ENCODE measurements at places on chromosomes 2 and 18.

- no peak for DNase-seq
These were observed 1003.8 kb upstream of the DDX18 start for GRCh38 chr2:116810645-116811044.

GRCh38 chr2:241211276-241211675 lies 22.8 kb downstream of the ANO7 start:
- DNase-seq = no peak

- DNase-seq = no peak
These were observed 94.6 kb downstream of the MC4R start for GRCh38 chr18:60277855-60278480.

GRCh38 chr2:54524226-54524991 lies 68.3 kb downstream of the SPTBN1 start:
- DNase-seq = peak; percentile 12

DNA sequence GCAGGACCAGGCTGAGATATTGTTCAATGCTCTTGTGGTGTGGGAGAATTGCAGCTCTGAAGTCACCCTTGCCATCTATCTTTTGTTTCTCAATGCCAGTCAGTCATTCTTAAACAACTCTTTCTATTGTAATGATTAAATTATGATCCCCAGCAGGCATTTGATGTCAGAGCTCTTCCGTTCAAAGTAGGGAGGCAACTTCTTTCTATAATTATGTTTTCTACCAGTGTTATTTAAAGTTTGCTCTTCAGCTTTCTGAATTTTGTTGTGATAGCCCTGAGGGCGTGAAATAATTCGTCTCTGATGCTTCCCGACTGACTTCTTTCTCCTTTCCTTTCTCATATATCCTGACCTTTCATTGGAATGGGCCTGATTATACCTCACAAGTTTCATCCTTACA lies 161.4 kb upstream of the KLHL14 start:
- DNase-seq = no peak

DNA sequence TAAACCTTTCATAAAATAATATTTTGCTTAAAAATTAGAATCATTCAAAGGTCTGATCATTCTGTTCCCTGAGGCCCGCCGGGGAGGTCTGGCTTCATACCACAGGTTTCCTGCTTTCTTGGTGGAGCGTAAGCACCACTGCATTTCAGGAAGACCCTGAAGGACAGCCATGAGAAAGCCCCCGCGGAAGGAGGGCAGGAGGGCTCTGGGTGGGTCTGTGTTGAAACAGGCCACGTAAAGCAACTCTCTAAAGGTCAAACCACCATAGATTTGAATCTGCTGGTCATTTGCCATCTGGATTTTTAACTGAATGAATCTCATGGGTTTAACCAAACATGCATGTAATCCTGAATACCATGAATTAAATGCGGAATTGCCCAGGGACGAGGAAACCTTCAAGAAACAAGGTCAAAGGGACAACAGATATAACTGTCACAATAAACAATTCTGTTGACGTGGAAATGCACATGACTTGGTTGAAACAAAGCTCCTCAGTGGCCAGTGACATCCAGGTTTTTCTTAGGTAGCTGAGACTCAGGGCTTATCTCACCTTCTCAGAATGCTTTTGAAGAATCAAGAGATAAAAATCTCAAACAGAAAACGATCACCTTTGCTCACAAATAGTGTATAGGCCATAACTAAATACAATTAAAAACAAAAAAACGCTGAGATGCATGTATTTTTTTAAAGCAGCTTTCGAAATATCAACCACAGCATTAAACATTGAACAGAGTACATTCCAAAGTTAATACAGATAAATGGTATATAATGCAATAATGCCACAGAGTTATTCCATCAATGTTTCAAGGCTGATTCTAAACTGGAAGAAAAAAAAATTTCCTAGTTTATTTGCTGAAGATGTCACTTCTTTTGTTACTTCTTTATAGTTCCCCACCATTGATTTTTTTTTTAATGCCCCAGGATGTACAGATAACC lies 193.2 kb downstream of the BCL2 start:
- no peak for DNase-seq

- DNase-seq = no peak
These were observed 14.5 kb downstream of the TIA1 start for GRCh38 chr2:70233926-70234325.

DNA sequence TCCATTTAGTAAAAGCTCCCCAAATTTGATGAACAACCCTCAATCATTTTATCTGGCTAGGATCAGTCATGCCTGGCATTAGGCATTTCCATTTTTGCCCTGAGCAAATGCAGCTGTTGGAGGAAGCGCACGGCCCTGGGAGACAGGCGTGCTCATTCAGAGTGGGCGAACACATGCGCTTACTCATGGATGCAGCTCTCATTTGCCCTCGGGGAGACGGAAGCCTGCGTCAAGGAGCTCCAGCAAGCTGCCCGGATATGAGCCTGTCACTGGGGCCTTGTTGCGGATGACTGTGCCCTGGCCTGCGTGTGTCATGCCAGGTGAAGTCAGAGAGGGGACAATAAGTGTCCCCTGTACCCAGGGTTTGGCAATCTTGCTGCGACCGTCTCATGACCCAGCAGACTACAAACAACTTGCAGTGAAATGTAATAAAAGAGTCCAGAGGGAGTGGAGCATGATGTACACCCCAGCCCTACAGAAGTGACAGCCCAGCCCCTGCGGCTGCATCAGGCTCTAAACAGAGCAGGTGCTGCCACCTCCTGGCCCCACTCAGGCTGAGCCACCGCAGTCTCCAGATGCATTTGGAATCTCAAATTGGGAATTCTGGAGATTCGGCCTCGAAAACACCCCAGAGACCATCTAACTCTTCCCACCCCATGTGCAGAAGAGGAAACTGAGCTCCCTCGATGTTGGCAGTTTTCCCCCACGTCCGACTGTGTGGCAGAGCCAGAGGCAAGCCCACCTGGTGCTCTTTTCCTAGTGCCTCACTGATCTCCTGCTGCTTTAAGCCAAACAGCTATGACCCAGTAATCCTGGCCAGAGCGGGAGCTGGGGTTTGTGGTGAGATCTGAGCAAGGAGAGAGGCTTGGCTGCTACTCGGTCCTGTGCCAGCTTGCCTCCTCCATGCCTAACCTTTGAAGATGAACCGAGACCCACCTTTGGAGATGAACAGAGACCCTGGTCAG lies 105.0 kb upstream of the ALK start:
- no peak for DNase-seq

DNA sequence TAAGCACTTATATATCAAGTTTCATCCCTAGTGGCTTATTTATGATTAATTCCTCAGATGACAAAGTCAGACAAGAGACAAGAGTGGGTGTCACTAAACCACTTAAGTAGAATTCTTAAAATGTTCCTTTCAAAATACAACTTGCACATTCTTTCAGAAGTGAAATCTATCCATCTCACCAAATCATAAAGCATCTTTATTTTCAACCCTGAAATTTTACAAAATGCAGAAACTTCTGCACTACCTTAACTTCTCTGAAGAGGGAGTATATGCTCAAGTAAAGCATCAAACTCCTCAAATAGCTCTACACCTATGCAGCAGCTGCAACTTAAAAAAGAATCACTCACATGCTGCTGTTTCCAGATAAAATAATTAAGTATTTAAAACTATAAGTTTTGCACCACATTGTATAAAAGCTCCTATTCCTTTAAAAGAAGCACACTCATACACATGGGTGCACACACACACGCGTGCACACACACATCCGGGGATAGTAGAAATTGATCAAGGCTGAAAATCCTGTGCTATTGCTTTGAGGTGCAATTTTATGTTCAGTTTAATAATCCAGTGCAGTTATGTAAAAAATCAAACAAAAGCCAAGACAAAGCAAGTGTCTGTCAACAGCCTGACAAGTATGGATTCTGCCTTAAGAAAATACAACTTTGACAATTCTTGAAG lies 244.5 kb downstream of the TCF4 start:
- no peak for DNase-seq

GRCh38 chr2:13696601-13697000 lies 935.9 kb upstream of the LRATD1 start:
- DNase-seq = no peak

GRCh38 chr2:144524118-144525009 lies 4.4 kb upstream of the ZEB2 start:
- DNase-seq = no peak

DNA sequence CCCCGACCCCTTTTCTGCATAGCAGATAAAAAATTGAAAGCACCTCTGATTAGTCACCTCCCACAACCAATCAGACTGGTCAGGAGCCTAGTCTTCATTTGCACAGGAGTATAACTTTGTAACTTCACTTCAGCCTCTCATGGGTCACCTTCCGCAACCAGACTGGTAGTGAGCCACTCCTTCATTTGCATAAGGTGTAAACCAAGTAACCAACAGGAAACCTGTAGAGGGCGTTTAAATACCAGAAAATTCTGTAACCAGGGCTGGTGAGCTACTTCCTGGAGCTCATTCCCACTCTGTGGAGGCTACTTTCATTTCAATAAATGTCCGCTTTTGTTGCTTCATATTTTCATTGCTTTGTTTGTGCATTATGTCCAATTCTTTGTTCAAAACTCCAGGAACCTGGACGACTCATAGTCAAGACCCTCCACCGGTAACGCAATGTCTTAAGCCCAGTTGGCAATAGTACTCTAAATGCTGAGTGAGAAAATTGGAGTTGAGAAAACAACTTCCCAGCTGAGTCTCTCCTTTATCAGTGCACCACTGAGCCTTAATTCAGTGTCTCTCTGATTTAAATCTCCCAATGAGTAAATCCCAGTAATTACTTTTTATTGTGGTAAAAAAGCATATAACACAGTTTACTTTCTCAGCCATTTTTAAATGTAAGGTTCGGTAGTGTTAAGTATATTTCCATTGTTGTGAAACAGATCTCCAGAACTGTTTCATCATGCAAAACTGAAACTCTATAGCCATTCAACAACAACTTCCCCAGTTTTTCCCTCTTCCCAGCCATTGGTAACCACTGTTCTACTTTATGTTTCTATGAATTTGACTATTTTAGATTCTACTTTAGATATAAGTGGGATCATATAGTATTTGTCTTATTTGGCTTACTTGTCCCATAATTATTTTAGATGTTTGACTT lies 392.7 kb upstream of the SLC8A1 start:
- no peak for DNase-seq

GRCh38 chr2:188969651-188970050 lies 4.5 kb upstream of the COL3A1 start:
- DNase-seq = no peak

DNA sequence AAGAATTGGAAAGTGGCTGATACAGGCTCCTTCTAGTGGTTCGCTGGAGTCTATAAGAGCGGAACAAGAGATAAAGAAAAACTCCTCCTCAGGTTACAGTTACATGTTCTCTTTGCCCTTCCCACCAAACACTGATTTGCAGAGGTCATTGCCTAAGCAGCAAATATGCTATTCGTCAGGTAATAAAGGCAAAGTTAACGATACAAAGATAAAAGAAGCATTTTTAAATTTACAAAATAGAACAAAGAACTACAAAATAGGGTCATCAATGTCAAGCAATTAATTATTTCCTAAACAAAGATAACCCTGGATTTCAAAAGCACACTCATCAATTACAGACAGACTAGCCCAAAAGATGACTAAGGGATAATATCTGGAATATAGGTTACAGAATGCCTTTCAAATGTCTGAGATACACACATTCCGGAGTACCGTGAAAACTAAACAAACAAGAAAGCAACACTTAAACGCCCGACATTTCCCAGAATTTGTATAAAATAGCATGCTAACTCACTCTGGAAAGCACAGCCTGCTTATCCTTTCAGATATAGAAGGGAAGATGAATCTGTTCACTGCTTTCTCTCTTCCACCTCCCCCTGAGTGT lies 186.4 kb downstream of the MREG start:
- no peak for DNase-seq

GRCh38 chr2:203811491-203812221 lies 55.9 kb upstream of the CTLA4 start:
- DNase-seq = peak; percentile 84

- no peak for DNase-seq
These were observed 1.5 kb downstream of the RND3 start for GRCh38 chr2:150485871-150486538.

DNA sequence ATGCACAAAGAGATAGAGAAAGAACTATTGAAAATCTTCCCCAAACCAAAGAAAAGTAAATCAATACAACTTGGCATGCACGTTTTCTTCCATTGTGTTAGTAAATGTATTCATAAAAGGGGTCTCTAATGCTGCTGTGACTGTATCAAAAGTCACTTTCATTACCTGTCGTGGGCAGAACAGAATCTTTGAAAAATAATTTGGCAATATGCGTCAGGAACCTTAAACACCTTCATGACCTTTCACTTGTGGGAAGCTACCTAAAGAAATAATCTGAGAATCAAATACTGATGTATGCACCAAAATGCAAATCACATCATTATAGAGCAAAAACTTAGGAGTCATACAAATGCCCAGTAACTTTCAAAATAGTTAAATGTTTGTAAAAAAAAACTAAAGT lies 105.3 kb downstream of the ARL4C start:
- no peak for DNase-seq

- DNase-seq = no peak
These were observed 366.5 kb upstream of the POU3F3 start for GRCh38 chr2:104487366-104487765.

GRCh38 chr2:80392441-80392840 lies 87.9 kb upstream of the LRRTM1 start:
- DNase-seq = no peak

- DNase-seq = no peak
These were observed 112.4 kb upstream of the DDX18 start for GRCh38 chr2:117702098-117702497.

GRCh38 chr2:164662066-164662465 lies 40.8 kb upstream of the GRB14 start:
- no peak for DNase-seq

DNA sequence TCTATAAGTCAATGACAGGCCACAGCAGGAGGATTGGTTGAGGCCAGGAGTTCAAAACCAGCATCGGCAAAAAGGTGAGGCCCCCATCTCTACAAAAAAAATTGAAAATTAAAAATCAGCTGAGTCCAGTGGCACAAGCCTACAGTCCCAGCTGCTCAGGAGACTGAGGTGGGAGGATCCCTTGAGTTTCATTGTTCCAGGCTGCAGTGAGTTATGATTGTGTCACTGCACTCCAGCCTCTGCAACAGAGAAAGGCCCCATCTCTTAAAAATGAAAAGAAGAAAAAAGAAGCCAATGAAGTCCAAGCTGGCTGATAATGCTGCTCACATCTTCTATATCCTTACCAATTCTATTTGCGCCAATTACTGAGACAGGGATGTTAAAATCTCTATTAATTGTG lies 39.1 kb downstream of the MRPS5 start:
- no peak for DNase-seq

DNA sequence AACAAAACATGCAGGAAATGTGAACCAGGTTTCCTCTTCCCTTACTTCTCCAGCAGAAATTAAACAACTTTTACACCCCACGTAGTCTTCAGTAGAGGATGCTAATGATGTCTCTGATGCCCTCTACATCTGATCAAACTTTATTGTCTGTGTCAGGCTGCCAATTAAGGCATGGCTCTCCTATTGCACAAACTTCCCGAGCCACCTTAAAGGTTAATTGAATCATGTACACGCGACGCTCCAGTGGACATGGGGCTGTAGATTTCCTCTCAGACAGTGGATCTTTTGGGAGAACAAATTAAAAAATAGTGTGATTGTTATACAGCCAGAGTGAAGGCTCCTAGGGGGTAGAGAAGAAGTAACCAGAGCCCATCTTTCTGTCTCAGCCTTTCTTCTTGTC lies 301.6 kb downstream of the SMAD2 start:
- no peak for DNase-seq
